ENCODE measurements at places on chromosomes 5 and 9.

GRCh38 chr9:88387036-88387551, 1.1 kb upstream of the SPIN1 start:
- DNase-seq = no peak

- DNase-seq = peak; percentile 98
These were observed at the start of gene IPPK for GRCh38 chr9:92669890-92670708. TSS of gene IPPK (minus strand) at chr9:92670131. CDS start at chr9:92669988, 143 bp downstream.

DNA sequence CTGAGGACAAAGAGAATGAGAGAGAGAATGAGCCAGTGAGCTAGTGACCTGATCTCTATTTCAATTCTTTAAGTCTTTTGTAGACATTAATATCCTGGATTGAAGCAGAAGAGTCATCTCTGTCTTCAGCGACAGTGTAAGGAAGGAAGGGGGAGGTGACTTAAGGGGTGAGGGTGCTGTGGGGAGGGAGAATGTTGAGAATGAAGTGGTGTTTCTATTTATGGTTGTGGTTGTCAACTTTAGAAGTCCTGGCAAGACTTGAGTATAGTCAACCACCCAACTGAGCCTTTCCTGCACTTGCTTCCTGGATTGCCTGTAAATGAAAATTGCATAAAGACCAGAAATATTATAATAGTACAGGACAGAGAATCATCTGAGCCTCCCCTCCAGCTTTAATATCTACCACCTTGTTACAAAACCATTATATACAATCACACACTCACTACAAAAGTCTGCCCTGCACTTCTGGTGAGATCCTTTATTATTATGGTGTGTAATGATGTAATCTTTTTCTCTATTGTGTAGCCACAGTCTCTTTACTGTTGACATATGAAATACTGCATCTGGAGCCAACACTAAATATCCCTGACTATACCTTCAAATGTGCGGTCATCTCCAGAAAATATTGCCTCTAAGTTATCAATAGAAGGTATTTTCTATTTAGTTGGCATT, 91.7 kb downstream of the NTRK2 start:
- DNase-seq = no peak

DNA sequence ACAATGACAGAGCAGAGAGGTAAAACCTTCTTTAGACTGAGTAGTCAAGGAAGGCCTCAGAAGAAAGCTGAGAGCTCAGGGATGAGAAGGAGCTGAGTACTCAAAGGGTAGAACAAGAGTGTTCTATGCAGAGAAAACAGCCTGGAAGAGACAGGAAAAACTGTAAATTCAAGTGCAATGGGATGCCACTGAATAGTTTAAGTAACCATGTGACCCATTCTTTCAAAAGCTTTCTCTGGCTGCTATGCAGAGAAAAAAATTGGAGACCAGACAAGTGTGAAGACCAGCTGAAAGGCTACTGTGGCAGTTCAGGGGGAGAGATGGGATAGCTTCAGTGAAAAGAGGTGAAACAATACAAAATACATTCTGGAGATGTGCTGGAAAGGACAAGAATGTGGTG, 61.3 kb upstream of the RNF38 start:
- peak; percentile 73 for DNase-seq

DNA sequence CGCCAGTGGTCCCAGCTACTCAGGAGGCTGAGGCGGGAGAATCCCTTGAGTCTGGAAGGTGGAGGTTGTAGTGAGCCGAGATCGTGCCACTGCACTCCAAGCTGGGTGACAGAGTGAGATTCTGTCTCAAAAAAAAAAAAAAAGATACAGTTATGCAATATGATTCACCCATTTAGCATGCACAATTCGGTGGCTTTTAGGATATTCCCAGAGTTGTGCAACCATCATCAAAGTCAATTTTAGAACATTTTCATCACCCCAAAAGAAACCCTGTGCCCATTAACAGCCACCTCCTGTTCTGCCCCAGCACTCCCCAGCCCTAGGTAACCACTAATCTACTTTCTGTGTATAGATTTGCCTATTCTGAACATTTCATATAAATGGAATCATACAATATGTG, 4.3 kb upstream of the DHFR start:
- DNase-seq = no peak

DNA sequence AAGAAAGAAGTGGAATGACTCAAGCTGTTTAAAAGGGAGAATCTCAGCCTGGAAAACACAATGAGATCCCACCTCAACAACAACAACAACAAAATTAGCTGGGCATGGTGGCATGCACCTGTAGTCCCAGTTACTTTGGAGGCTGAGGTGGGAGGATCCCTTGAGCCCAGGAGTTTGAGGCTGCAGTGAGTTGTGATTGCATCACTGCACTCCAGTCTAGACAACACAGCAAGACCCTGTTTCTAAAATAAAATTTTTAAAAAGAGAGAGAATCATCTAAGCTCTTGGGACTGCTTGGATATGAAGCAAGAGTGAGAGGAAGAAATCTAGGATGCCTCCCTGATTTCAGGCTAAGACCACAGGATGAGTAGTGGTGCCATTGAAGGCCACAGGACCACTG, 47.4 kb upstream of the KIF2A start:
- no peak for DNase-seq

Measured in midbrain (tissue), 1 donor.